ENCODE measurements at places on chromosomes 6 and 20.

- no peak for DNase-seq
These were observed 282.2 kb upstream of the EPHA7 start for GRCh38 chr6:93701526-93701925.

- DNase-seq = no peak
These were observed 355.1 kb upstream of the ADGRB3 start for GRCh38 chr6:68279793-68280557.

GRCh38 chr6:106128981-106129781 is 43.0 kb downstream of the PRDM1 start:
- DNase-seq = no peak

DNA sequence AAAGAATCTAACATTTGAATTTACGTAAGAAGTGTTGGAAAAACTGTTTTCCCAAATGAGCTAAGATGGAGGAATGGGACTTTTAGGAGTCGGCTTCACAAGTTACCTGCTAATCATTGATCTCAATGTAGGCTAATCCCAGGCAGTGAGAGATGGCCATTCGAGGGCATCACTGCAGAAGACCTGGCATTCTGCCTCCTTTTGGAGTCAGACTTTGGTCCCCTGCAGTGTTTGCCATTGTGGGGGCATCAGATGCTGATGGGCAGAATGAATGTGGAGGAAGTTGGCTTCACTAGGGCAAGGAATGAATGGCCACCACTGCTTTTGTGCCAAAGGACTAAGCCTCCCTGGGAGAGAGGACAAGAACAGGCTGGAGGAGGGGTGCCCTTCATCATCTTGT is 55.7 kb upstream of the NKX2-2 start:
- DNase-seq = no peak

GRCh38 chr6:45959534-45960145 is 56.0 kb downstream of the CLIC5 start:
- no peak for DNase-seq

GRCh38 chr6:154656660-154657059 is 76.6 kb upstream of the SCAF8 start:
- DNase-seq = no peak

- DNase-seq = no peak
These were observed 3.8 kb downstream of the NCOA7 start for GRCh38 chr6:125794342-125795137.

DNA sequence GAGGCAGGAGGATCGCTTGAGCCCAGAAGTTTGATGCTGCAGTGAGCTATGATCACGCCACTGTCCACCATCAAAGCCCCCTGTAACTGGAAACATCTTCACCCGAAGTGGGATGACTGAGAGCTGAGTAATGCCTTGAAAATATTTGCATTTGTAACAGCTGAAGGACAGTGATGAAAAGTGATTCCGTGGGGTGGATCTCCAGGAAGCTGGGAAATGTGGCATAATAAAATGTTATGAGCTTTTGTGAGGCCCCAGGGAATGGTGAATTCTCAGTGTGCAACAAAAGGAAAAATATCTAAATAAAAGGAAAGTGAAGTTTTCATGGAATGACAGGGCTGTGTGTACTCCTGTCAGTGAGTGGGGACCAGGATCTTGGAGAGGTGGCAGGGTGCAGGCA is 92.0 kb downstream of the JAG1 start:
- no peak for DNase-seq

GRCh38 chr20:16576219-16576618 is 3.0 kb upstream of the KIF16B start:
- no peak for DNase-seq

DNA sequence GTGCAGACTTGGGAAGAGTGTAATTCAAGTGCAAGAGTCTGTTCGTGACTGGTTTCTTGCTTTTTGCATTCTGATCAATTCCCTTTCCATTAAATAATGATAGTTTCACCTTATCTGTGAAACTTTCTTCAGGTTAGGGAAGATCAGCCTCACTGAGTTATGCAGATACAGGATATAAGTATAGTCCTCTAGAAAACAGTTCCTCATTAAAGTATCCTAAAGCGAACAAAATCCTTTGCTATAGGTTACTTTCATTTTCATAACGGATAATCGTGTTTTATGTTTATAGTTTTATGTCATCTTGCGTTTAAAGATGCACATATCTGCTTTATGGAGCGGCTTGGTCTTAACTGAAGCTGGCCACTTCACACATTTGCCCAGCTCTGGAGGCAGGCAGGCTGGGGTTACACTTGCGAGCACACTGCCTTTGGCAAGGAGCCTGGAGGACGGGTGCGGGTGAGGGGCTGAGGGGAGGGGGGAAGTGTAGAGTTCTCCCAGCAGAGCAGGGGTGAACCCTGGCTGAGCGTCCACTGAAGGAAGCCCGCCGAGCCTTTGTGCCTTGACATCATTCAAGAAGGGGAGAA is 123.5 kb upstream of the IFNGR1 start:
- DNase-seq = no peak

DNA sequence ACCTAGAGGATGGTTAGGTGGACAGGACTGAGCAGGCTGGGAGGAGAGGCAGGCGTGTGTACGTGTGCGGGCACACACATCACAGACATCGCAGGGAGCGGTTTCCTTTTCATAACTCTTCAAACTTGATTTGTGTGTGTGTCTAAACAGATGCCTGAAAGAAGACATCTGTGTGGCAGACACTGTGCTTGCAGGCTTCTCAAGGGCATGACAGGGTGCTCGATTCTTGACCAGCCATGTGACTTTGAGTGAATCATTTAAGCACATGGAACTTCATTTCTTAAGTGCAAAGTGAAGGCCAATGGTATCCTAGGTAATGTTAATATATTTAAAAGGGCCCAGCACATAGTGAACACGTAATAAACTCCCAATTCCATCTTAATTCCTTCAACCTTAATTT is 186.5 kb downstream of the SCP2D1 start:
- no peak for DNase-seq

DNA sequence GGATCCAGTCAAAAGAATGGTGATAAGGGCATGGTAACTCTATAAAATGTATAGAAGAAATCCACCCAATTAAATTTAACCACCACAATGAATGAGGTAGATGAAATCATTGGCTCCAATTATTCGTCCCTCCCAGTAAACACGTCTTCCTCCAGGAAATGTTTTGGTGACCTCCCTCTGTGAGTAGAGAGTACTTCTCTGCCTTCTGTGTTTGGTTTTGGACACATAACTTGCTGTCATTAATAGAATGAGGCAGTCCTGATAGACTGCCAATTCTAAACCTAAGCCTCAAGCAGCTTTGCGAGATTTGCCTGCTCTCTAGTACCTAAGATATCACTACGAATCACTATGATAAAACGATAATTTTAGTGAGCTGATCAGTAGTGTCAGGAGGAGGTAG is 632.8 kb downstream of the HDGFL1 start:
- DNase-seq = no peak

- no peak for DNase-seq
These were observed 797.9 kb upstream of the SLC35B3 start for GRCh38 chr6:9233226-9233625.

- no peak for DNase-seq
These were observed 42.0 kb upstream of the PXDC1 start for GRCh38 chr6:3793545-3793944.

DNA sequence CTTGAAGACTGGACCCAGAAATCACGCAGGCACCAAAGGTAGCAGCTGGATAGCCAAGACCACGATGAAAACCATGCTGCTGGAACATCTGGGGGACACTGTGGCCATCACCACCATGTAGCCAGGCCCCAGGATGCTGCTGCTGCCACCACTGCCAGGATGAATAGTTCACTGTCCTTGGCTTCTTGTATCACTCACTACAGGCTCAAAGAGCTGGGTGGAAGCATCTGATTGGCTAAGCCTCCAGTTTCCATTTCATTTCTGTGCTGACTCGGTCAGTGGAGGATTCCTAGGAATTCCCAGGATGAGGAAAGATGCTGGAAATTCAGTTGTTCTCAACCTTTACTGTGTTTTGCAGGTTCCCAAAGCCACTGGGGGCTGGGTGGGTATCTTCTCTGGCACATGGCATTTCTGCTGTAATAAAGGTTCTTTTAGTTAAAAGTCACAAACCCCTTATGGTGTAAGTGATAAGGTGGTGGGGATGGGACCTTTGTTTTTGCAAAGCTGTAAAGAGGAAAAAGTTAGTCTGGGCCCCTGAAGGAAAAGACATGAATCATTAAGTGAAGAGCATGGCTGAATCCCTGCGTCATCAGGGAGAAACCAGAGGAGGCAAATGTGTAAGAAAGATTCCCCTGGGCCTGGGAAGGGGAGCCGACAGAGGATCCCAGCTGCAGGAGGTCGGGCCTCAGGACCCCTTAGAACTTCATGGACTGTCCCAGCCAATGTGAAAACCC is 75.6 kb upstream of the RNF24 start:
- no peak for DNase-seq

Data from NCI-H1417 treated with DMSO at 0.1 percent for 48 hours (cell line).